Fibroblast of upper back skin (primary cell): ENCODE measurements at places on chromosomes 2 and 18.

DNA sequence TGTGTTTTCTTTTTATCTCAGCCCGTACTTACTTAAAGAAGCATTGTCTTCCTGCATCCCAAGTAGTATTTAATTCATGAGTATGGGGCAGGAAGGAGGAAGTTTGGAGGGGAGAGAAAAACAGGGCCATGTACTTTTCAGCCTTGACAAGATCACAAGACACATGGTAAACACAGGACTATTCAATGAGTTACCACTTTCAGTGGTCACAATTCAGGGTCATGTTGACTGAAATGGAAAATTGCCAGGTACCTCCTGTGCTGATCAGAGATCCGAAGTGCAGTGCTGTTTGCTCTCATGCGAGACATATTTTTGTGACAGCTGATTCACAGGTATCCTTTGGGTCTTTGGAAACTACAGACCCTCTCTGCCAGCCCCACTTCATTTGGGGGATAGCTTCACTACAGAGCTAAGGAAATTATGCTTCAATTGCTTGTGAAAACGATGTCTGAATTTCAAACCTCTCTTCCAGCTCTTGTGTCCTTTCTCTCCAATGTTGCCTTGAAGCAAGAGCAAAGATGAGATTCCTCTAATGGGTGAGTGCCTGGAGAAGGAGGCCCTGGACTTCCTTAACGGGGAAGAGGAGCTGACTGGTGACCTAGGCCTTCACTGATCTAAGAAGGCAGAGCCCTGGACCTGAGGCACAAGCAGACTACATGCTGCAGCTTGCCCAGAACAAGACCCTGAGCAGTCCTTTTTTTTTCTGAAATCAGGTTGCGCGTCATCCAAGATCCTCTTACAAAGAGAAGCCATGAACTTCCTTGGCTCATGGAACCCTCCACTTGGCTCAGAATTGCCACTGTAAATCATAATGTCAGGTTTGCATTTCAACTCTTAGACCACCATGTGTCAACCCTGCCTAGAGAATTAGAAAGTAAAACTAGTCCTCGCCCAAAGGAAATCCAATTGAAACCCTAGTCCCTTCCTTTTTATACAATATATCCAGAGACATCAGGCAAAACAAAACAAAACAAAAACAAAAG, 44.1 kb downstream of the EVA1A start:
- peak; percentile 19 for DNase-seq

DNA sequence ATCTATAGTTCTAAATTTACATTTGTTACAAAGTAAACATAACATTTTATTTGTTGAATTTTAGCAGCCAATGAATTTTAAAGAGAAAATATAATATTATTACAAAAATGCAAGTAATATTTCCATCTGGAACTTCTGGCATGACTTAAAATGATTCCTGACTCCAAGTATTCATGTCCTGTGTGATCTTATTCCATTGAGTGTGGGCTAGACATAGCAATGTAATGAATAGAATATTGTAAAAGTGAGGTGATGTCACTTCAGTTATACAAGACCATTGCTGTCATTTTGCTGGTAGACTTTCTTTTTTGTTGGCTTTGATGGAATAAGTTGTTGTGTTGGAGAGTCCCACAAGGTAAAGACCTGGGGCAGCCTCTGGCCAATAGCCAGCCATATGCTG, 912.2 kb upstream of the PIK3C3 start:
- peak; percentile 48 for DNase-seq

- no peak for DNase-seq
Measured at GRCh38 chr2:136801661-136802060, 36.3 kb downstream of the THSD7B start.

GRCh38 chr2:27471961-27472360, 17.6 kb downstream of the IFT172 start:
- no peak for DNase-seq

DNA sequence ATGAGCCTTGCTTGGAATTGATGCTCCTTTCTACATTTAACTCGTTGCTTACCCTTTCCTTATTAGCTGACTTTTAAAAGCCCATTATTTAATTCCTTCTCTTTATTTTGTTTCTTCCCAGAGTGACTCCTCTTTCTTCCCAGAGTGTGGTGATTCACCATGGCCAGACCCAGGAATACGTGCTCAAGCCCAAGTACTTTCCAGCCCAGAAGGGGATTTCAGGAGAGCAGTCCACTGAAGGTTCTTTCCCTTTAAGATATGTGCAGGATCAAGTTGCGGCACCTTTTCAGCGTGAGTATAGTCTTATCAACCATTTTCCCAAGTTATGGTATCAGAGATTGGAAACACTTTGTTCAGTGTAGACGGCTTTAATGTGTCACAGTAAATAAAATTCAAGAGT, 163.7 kb downstream of the LTBP1 start:
- DNase-seq, result peak; percentile 45

DNA sequence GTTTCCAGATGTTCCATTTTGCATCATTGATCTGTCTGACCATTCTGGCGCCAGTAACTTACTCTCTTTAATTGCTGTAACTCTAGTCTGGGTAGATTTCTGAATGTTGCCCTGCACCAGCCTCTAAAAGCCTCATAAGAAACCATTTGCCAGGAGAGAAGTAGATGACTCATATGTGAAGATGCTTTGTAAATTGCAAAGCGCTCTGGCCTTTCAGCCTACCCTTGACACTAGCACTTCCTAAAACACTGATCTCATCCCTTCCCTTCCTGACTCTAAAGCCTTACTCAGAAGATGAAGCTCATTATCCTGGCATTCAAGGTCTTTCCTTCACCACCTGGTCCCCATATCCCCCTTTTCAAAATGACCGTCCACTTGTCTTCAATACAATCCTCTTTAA, 193.2 kb upstream of the MEX3C start:
- DNase-seq, result no peak

DNA sequence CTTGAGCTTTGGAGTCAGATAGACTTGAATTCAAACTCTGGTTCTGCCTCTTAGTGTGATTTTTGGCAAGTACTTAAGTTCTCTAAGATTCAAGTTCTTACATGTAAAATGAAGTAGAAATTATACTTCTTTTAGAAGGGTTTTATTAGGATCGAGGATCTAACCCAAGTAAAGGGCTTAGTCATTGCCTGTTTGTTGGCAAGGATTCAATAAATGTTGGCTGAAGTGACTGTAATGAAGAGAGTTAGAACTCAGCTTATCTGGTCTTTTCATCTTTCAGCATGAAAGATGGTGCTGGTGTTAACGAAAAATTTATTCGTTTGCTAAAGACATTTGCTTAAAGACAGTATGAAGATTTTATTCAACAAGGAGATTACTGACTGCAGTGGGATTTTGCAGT, 315.9 kb upstream of the THUMPD2 start:
- DNase-seq, result peak; percentile 78

- no peak for DNase-seq
Measured at GRCh38 chr18:79579807-79580497, 99.7 kb upstream of the CTDP1 start.

DNA sequence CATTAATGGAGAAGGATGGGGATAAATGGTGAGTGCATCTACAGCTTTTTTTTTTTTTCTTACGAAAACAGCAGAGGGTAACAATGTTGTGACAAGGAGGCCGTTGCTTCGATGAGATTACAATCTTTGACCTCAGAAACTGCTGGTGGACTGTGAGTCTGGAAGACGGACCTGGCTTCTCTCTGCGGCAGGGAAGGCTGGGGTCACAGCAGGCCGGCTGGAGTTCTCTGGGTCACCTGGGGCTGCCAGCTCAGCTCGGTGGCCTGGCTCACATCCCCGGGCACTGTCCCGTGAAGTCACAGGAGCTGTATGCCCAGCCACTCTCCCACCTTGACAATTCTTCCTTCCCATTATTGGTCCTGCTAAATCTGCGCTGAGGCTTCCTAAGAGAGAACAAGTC, 160.8 kb downstream of the ACKR3 start:
- DNase-seq, result no peak

GRCh38 chr18:59180150-59180845, 39.7 kb upstream of the GRP start:
- DNase-seq, result peak; percentile 88
